ENCODE measurements at places on chromosomes 3 and 15. TPM values are rescaled to one million over a fixed set of nuclear protein-coding genes. Genes with fewer than 3 reads are reported as not detected.

GRCh38 chr3:48394391-48394790, 22.4 kb downstream of the FBXW12 start:
- H3K27ac ChIP-seq, result no peak overlapping the region
- H3K27me3 ChIP-seq, result peaks cover 7% of the 10 kb centered on the region
- H3K4me3 ChIP-seq, result no peak overlapping the region

GRCh38 chr15:76979996-76980520, 14.9 kb upstream of the PSTPIP1 start:
- no peak for DNase-seq
- H3K36me3 ChIP-seq, result no peaks in the 10 kb centered on the region
- no peak overlapping the region for H3K4me3 ChIP-seq
- H3K4me1 ChIP-seq, result peaks cover 4% of the 10 kb centered on the region

- H3K27me3 ChIP-seq, result no peaks in the 10 kb centered on the region
- no peak for DNase-seq
- H3K36me3 ChIP-seq, result no peaks in the 10 kb centered on the region
These were observed 99.7 kb upstream of the DAZL start for GRCh38 chr3:16704941-16705340.

- H3K4me3 ChIP-seq, result no peak overlapping the region
- H3K4me1 ChIP-seq, result peaks cover 11% of the 10 kb centered on the region
- no peak overlapping the region for H3K27ac ChIP-seq
- H3K36me3 ChIP-seq, result no peaks in the 10 kb centered on the region
These were observed 128.3 kb upstream of the BFSP2 start for GRCh38 chr3:133271539-133271938.

DNA sequence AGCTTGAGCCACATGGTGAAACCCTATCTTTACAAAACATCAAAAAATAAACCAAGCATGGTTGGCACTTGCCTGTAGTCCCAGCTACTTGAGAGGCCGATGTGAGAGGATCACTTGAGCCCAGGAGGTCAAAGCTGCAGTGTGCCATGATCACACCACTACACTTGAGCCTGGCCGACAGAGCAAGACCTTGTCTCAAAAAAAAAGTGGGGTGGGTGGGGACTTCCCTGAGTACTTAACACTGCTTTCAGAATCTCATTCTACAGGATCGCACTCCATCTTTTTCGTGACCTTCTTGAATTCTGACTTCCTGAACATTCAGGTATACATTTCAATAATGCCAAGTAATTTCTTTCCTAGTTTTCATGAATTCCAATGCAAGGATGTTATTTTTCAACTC, 91.3 kb downstream of the PDE8A start:
- H3K36me3 ChIP-seq, result no peaks in the 10 kb centered on the region
- no peak for DNase-seq
- H3K4me3 ChIP-seq, result no peak overlapping the region
- no peaks in the 10 kb centered on the region for H3K4me1 ChIP-seq
- H3K27me3 ChIP-seq, result no peaks in the 10 kb centered on the region
- no peak overlapping the region for H3K27ac ChIP-seq

DNA sequence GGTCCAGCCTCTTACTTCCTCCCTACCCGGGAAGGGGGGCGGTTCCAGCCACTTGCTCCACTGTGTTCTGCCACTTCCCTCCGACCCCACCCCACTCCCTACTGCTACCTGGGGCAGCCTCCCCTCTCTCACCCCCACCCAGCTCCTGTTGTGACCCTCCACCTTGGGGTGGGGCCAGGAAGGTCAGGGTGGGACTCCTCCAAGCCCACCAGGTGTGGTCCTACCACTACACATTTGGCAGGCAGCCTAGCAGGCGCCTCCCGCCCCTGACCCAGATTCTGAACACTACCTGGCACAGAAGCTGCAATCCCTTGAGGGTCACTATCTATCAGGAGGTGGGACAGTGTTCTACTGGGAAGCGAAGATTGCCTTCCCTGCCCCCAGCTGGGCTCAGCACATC, 13.7 kb upstream of the RAF1 start:
- H3K27me3 ChIP-seq, result no peaks in the 10 kb centered on the region
- peaks cover 4% of the 10 kb centered on the region for H3K4me1 ChIP-seq
- no peak overlapping the region for H3K27ac ChIP-seq
- no peak overlapping the region for H3K4me3 ChIP-seq
- no peaks in the 10 kb centered on the region for H3K36me3 ChIP-seq
- no peak for DNase-seq

- DNase-seq, result no peak
- no peak overlapping the region for H3K4me3 ChIP-seq
- peaks cover 23% of the 10 kb centered on the region for H3K4me1 ChIP-seq
- H3K27me3 ChIP-seq, result no peaks in the 10 kb centered on the region
- no peaks in the 10 kb centered on the region for H3K36me3 ChIP-seq
- no peak overlapping the region for H3K27ac ChIP-seq
These were observed 62.7 kb upstream of the CD47 start for GRCh38 chr3:108153451-108153981.

The SH2D7 gene
- total RNA-seq, result not detected

The CCK gene
- 17.7 TPM for total RNA-seq

The HRG gene
- total RNA-seq, result not detected

The RHOV gene
- total RNA-seq, result 19.3 TPM

The FGD5 gene
- 15.3 TPM for total RNA-seq

The MED12L gene
- 6.4 TPM for total RNA-seq

All from type B pancreatic cell (in vitro differentiated cells).